ENCODE measurements at places on chromosomes 4 and X.

DNA sequence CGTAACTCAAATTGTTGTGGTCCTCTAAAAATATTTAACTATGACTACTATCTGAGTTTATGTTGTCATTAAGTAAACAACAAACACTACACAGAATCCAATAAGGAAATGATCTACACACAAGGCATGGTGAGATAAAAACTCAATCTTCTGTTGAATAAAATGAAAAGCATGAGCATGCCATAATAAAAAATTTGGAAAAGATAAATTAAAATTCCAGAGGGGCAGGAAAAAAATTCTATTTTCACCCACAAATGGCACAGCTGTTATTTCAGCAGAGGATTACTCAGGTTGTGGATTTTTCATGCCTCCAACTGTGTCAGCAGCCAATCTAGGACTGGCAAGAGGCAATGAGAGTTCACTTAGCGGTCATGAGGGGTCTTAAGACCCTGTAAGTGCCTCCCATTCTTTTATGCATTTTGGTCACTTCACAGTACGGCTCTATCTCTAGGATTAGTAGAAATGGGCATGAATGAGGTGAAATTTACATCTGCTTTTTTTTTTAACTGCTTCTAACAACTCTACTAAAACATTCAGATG lies 639.8 kb upstream of the DIPK2B start:
- no peak for DNase-seq

DNA sequence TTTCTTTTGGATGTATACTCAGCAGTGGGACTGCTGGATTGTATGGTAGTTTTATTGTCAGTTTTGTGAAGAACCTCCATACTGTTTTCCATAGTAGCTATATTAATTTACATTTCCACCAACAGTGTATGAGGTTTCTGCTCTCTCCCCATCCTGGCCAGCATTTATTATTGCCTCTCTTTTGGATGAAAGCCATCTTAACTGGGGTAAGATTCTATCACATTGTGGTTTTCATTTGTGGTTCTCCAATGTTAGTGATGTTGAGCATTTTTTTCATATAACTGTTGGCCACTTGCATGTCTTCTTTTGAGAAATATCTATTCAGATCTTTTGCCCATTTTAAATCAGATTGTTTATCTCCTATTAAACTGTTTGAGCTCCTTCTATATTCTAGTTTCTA lies 27.6 kb downstream of the QRFPR start:
- no peak for DNase-seq

GRCh38 chrX:151359931-151360871 lies 36.8 kb upstream of the VMA21 start:
- peak; percentile 24 for DNase-seq

- DNase-seq = no peak
Measured at GRCh38 chr4:66275411-66276038, 605.2 kb upstream of the EPHA5 start.

DNA sequence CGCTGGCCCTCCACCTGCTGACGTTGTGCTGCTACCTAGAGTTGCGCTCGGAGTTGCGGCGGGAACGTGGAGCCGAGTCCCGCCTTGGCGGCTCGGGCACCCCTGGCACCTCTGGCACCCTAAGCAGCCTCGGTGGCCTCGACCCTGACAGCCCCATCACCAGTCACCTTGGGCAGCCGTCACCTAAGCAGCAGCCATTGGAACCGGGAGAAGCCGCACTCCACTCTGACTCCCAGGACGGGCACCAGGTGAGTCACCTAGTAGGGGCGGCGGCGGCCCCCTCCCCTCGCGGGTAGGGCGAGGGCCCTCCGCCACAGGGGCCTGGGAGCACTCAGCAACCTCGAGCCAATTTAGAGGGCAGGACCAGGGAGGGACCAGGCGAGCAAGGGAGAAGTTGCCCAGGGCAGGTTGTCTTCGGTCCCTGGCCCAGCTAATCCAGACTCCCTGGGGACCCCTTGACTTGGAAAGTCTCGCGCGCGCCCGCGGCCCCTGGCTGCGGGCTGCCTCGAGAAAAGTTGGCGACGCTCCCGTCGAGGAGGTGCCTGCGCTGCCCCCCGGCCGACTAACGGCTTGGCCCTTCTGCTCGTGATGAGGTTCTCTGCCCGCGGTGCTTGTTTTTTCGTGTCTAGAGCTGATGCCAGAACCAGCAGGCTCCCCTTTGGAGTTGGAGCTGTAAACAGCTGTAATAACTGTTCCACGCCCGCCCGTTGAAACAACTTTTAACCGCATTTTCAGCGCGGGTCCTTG lies 717 bp downstream of the EDA start:
- no peak for DNase-seq

- DNase-seq = no peak
Measured at GRCh38 chrX:84907324-84907968, 96.2 kb upstream of the APOOL start.

DNA sequence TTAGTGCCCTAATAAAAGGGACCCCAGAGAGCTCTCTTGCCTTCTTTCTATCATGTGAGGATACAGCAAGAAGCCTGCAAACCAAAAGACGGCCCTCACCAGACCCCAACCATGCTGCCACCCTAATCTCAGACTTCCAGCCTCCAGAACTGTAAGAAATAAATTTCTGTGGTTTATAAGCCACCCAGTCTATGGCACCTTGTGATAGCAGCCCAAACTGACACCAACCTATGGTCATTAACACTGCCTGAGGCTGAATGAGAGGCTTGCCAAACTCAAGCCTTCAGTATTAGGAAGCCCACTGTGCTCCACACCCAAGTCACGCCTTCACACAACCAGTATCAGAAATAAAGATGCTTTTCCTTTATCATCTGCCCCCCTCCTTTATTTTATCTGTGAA lies 127.3 kb upstream of the KLF3 start:
- DNase-seq = no peak

DNA sequence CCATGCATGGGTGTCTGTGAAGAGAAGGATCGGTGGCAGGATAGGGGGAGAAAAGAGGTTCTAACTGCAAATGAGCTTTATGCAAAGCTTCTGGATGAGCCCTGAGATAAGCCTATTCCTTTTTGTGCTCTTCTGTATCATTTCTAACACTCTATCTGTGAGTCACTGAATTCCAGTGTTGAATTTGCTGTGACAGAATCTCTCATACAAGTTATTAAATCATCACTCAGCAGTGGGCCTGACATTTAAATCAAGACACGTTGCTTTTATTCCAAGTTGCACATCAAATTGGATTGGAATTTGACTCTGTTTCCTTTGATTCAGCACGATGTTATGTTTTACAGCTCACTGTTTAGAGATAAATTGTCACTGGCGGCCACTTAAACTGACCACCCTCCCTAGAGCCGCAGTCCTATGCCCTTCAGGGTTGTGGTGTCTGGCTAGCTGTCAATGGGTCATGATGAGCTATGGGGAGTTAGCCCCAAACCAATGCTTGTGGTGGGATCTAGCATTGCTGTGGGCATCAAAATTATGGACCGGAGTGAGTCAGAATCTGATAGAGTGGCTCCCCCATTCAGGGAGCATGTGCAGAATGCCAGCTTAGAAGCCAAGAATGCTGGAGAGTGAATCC lies 42.7 kb downstream of the LHFPL1 start:
- no peak for DNase-seq

DNA sequence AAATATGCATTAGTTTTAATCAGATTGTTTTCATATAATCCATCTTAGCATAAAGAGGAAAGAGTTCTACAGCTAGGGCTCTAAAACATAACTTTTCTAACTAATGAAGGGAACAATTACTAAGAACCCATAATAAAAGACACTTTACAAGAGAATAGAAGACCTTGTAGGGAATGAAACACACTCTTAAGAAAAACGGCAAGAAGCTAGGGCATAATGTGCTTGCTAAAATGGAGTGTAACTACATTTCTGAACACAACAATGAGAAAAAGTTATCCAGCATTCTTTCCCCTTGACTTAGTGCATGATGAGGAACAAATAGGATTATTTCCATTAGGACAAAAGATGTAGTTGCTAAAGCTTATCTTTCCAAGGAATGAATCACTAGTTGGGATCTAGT lies 54.6 kb downstream of the ARHGAP6 start:
- DNase-seq = no peak

GRCh38 chrX:108257556-108257955 lies 166.0 kb downstream of the ATG4A start:
- no peak for DNase-seq

- DNase-seq = no peak
Measured at GRCh38 chrX:38571058-38571457, 9.7 kb downstream of the TSPAN7 start.

GRCh38 chr4:109629775-109630174 lies 69.7 kb downstream of the MCUB start:
- no peak for DNase-seq

- no peak for DNase-seq
Measured at GRCh38 chr4:147963839-147964238, 232.0 kb downstream of the ARHGAP10 start.

All from activated CD4-positive, alpha-beta T cell treated with anti-CD3 and anti-CD28 coated beads, Interleukin-2, amount 10 ng/mL, durations not matched to agents 7 days and 5 days (primary cell).